SJSA1 (cell line): ENCODE measurements at places on chromosomes 3 and 15. TPM values are rescaled to one million over a fixed set of nuclear protein-coding genes. Genes with fewer than 3 reads are reported as not detected.

DNA sequence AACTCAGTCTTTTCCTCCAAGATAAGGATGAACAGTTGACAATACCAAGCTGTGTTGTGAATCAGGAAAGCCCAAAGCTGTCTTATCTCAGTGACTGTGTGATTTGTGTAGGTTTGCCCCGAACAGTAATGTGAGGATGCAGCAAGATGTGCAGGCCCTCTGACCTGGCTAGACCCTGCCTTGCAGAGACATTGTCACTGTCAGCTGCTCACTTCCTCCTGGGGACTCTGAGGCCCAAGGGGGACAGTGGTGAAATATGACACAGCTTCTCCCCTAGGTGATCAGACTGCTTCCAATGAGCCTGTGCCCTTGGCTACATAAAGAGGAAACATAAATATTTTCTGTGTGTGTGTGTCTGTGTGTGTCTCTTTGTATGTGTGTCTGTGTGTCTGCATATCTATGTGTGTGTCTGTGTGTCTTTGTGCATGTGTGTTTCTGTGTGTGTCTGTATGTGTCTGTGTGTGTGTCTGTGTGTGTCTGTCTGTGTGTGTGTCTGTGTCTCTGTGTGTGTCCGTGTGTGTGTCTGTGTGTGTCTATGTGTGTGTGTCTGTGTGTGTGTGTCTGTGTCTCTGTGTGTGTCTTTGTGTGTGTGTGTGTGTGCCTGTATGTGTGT, 21.7 kb downstream of the LRRK1 start:
- DNase-seq, result no peak

- DNase-seq, result no peak
These were observed 765.9 kb downstream of the NTRK3 start for GRCh38 chr15:87490666-87491065.

DNA sequence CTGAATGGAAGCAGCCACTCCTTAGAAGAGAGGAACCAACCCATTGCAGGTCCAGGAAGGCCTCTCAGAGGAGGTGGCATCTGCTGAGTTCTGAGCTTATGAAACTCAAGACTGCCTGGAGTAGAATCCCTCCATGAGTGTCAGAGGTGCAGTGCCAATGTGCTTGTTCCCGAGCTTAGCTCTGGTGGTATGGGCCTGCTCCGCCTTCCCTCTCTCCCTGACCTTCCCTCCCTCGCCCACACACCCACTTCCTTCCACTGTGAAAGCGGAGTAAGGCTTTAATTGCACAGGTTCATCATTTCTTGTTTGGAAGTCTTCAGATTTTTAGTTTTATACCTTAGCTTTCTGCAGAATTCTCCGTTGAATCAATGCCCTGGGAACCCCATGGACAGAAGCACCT, 208.0 kb upstream of the BHLHE40 start:
- no peak for DNase-seq

DNA sequence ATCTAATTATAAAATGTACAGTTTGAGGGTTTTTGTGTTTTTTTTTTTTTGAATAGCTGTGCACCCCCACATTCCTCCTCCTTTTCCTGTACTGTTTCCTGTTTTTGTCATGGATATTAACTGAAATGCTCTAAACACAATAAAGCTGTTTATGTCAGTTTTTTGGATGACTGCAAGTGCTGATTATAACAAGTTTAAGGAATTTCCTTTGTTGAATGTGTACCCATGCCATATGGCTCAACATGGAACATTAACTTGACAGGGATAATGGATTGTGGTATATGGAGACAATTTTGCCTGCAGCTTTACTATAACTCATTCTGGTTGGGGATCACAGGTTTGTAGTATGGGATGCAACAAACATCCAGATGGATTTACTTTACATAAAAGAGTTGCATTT, 216.4 kb downstream of the TCF12 start:
- DNase-seq, result no peak

- no peak for DNase-seq
These were observed 284 bp upstream of the TSC22D2 start for GRCh38 chr3:150407808-150408220.

DNA sequence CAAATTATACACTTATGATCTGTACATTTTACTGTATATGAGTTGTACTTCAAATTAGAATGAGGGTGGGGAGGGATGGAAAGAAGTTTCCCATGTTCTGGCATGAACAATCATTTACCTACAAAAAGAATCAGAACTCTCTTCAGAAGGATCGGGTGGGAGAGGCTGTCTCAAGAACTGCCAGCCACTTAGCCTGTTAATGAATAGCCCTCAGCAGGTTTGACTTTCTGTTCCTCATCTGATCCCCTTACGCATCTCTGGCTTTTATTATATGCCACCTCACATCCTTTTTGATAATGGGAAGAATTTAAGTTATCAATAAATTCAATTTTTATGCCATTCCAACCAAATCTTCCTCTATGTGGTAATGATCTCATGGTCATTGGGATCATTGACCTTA, 168.3 kb upstream of the TGFBR2 start:
- DNase-seq, result no peak

DNA sequence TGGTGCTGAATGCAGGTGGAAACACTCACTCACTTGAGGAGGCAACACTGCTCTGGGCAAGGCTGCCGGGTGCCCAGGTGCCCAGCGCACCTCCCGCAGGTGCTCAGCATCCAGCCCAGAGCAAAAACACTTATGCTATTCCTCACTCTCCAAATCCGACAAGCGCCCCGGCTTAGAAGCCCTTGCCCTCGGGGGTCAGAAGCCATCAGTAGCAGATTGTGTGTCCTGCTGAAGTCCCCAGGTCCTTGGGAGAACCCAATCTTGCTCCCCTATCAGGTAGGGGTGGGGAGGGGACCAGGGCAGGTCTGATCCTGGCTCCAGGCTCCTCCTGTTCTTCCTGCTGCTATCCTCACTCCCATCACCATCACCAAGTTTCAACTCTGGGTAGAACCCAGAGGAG, 46.7 kb downstream of the TLE3 start:
- no peak for DNase-seq

DNA sequence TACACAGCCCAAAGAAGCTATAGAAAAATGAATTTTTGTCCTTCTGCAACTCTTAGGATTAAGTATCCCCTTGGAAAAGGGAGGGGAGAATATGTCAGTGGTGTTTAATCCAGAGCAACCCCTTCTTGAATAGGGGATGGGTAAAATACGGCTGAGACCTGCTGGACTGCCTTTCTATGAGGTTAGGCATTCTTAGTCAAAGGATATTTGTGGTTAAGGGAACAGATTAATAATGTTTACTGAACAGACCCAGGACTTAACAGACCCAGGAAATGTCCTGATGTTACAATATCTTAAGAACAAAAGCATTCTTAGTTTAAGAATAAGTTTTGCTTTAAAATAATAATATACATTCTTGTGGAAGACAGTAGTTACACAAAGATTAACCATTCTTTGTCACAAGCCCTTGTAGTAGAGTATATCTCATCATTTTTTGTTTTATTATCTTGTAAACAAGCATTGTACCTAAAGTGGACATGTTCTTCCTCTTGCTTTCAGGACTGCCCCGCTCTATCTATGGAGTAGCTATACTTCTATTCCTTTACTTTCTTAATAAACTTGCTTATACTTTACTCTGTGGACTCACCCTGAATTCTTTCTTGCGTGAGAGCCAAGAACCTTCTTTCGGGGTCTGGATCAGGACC, 43.8 kb upstream of the B3GALNT1 start:
- peak; percentile 51 for DNase-seq

MED12L gene
- 0.29 TPM in 1 of 2 replicates, not detected in the other for total RNA-seq

FAM3D gene
- total RNA-seq, result not detected in 2 replicates

EPHA3 gene
- 0.03 TPM in 1 of 2 replicates, not detected in the other for total RNA-seq
